Fibroblast of pulmonary artery (primary cell): ENCODE measurements at places on chromosomes 13 and 19.

- no peak for DNase-seq
Measured at GRCh38 chr19:35204799-35205732, 23.5 kb downstream of the FAM187B start.

DNA sequence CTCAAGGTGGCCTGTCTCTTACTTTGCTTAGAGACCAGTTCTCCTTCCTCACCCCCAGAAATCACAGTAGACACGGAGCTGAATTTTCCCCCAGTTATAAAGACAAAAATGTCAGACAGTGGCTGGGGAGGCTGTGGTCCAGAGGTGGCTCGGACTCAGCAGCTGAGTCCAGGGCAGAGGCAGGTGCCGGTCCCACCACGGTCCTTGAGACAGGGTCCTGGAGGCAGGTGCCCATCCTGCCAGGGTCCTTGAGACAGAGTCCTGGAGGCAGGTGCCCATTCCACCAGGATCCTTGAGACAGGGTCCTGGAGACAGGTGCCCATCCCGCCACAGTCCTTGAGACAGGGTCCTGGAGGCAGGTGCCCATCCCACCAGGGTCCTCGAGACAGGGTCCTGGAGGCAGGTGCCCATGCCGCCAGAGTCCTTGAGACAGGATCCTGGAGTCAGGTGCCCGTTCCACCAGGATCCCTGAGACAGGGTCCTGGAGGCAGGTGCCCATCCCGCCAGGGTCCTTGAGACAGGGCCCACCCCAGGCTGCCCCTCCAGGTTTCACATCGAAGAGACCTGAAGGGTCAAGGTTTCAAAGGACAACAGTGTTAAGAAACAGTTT lies 23.1 kb downstream of the PEPD start:
- no peak for DNase-seq

DNA sequence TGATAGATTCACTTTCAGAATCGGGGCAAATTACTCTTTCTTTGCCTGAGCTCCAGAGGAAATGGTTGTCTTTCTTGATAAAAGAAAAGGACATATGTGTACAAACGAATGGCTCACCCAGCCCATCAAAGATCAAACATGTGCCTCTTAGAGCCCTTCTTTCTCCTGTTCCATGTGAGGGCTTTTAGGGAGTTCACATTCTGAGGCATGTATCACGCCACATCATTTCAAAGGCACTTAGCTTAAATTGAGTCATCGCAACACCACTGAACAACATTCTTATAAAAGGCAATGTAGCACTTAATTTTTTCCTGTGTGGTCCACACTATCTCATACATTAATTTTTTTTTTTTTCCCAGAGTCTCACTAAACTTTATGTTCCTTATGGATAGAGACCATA lies 521.0 kb downstream of the SUCLA2 start:
- peak; percentile 75 for DNase-seq

DNA sequence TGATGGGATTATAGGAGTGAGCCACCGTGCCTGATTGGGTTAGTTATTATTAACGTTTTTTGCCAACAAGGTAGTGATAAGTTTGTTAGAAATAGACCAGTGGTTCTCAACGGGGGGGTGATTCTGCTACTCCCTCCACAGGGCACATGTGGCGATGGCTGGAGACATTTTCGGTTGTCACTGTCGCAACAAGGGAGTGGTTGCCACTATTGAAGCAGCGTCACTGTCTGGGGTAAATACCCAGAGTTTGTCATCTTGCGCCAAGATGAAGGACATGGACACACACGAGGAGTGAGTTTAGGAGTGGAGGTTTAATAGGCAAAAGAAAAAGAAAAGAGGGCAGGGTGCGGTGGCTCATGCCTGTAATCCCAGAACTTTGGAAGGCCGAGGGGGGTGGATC lies 18.9 kb downstream of the ADGRE3 start:
- no peak for DNase-seq

DNA sequence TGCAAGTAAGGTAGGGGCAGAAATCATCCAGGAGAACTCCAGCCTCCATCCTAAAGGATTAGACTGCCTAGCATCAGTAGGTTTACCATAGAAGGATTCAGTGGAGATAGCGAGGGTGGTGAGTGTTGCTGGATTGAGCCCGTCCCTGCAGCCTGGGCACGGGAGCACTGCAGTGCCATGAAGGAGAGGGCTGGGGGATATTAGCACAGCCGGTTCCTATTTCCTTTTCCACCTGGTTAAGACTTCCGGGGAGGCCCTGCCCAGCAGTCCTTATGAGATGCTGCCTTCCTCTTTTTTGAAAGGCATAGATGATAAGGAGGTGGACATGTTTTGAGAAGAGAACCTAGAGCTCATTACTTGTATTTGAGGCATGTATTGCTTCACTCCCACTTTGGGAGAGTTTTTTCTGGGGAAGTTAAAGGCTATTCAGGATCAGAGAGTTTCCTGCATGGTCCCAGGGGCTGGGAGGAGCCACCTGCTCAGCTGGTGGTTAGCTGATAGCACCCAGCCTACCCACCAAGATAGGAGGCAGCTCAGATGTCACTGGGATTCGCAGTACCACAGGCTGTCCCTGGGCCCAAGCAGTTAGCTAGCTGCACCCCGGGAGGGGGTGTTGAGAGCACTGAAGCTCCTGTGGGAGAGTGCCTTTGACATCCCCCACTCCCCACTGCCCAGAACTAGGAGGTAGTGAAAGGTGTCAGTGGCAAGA lies 17.2 kb downstream of the ACTN4 start:
- DNase-seq: no peak

DNA sequence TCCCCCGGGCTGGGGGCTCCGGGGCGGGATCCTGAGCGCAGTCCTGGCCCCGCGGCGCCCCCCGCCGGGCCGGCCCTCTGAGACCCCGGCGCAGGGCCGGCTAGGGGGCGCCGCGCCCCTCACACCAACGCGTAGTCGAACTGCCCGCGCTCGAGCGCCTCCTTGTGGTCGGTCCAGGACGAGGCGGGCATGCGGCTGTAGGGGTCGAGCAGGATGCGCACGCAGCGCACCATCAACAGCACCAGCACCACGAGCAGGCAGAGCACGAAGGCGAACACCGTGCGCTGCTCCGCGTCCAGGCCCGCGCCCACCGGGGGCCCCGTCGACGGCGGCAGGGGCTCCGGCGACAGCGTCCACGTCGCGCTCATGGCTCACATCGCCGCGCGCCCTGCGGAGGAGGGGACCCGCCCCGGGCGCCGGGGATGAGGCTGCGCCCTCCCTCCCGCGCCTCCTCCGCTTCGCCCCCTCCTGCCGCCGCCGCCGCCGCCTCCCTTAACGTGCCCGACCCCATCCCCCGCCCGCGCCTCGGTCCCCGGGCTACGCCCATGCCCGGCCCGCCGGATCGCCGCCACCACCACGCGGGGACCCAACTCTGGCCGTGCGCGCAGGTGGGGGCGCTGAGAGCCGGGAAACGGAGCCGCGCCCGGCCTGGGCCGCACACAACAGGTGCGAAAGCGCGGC lies 624 bp downstream of the CTXN1 start:
- DNase-seq: peak; percentile 80

- DNase-seq: peak; percentile 96
Measured at GRCh38 chr13:20359335-20359734, 127.2 kb upstream of the GJB6 start.

DNA sequence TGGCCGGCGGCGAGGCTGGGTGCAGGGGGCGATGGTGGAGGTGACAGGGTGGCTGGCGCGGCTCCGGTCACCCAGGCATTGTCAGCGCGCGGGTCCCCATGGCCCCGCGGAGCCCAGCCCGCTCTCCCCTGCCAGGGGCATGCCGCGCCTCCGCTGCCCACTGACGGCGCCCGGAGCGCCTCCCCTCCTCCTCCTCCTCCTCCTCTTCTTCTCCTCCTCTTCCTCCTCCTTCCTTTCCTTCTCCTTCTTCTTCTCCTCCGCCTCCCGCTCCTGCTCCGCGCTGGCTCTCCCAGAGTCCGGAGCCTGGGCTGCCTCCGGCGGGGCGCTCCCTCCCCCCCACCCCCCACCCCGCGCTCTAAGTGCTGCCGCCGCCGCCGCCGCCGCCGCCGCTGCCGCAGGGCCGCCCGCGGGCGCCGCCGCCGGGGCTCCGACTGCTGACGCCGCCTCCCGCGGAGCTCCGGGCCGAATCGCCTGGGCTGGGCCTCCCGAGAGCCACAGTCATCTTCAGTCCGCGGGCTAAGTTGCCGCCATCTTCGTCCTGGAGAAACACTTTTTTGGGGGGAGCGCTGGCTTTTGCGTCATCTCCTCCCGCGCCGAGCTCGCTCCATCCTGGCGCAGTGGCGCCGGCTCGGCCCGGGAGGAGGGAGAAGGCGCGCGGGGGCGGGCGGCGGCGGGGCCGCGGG lies 348.3 kb downstream of the LIG4 start:
- peak; percentile 39 for DNase-seq

DNA sequence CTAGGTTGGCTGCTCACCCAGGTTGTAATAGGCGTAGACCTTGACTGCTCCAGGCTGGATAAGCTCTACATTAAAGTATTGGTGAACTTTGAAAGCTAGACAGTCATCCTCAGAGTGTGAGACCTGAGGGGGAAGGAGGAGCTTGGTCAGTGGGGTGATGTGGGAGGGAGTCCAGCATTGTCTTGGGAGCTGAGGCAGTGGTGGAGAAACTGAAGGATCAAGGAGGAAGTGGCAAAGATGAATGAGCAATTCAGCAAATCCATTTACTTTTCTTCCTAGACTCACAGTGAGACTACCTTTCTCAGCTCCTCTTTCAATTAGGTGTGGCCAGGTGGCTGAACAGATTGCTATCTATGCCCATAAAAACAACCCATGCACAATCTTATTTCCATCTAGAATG lies 10.2 kb upstream of the TNFSF14 start:
- no peak for DNase-seq

- no peak for DNase-seq
Measured at GRCh38 chr19:52945652-52946321, 16.9 kb downstream of the ZNF816 start.
